ENCODE measurements at places on chromosomes 1 and 21.
A peak's percentile ranks its signal among the peaks of the same experiment; 100 is the strongest.

DNA sequence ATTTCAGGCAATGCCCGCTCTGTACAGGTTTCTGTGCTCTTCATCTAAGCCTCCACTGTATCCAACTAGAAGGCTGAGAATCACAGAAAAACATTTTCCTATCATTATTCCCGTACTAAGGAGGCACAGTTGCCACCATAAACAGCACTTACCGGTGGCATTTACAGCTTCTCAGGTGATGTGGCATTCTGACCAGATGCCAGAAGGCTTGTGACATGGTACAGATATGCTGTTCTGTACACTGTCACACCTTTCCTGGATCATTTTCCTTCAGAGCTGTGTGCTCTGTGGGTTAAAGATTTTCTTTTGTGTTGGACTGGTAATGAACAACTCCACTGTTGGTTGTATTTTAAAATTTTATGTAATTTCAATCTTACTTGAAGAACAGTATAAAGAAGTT lies 4.0 kb upstream of the UAP1 start:
- no peaks in the 10 kb centered on the region for H3K36me3 ChIP-seq
- no peaks in the 10 kb centered on the region for H3K27me3 ChIP-seq
- no peak overlapping the region for H3K4me3 ChIP-seq
- DNase-seq = no peak

DNA sequence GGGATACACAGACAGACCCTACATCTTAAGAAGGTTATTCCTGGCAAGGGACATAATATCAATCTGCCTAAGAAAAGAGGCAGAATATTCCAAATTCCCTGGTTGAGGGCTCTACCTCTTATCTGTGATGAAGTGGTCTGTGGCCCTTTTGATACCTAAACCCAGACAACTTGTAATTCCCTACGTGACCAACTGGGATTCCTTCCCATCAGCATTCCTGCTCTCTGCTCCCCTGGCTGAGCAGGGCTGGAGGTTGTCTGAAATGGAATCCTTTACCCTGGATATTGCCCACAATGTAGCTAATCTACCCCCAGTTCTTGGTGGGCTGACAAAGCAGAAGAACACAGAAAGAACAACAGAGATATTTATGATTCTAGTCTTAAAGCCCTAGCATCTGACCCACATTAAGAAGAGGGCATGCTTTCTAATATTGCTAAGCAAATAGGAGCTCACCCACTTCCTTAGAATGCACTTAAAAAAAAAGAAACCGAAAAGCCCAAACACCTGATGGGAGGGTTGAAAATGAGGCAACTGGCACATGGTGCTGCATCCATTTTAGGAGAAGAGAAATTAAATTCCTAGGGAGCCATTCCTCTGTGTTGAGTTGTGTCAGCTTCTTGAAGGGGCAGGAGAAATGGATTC lies 36.8 kb downstream of the GADD45A start:
- peaks cover 14% of the 10 kb centered on the region for H3K4me1 ChIP-seq
- H3K27me3 ChIP-seq = no peaks in the 10 kb centered on the region
- no peaks in the 10 kb centered on the region for H3K36me3 ChIP-seq
- DNase-seq = no peak
- no peak overlapping the region for H3K4me3 ChIP-seq

DNA sequence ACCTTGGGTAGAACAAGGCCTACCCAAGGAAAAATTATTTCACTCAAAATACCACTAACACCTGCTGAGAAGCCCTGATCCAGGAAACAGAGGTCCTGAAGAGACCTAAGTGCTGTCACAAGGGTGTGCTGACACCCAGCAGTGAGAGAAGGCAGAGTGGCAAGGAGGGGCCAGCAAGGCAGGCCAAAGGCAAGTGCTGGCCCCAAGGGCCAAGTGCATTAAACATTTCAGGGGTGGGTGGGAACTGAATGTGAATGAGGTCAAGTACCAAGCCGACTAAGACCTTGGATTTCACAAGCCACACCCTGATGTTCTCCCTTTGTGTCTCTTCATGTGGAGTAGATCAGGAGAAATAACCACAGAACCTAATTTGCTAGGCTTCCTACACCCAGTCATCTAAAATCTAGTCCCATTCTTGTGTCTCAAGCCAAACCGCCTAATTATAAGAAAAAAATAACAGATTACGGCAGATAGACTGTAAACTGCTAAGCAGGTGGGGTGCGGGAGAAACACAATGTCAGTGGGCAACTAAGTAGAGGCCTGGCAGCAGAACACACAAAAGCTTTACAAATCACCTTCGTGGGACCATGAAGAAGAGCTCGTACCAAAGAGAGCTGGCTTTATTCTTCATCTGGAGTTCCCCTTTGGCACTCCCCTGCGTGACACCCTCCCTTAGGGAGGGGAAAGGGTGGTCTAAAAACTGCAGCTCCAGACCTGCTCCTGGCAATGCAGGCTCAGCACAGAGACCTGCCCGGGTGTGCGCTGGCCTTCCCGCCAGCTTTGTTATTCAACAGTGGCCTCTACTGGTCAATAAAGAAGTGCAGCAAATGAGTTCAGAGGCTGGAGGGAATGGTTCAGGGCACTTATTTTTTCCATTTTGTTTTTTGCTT lies 8.7 kb downstream of the UBE2G2 start:
- peaks cover 9% of the 10 kb centered on the region for H3K4me1 ChIP-seq
- peak overlapping the region; percentile 66 for H3K27ac ChIP-seq
- peak; percentile 83 for DNase-seq
- no peaks in the 10 kb centered on the region for H3K36me3 ChIP-seq
- no peaks in the 10 kb centered on the region for H3K27me3 ChIP-seq

- no peaks in the 10 kb centered on the region for H3K36me3 ChIP-seq
- H3K27me3 ChIP-seq = no peaks in the 10 kb centered on the region
- H3K27ac ChIP-seq = no peak overlapping the region
- H3K4me3 ChIP-seq = no peak overlapping the region
- H3K4me1 ChIP-seq = no peaks in the 10 kb centered on the region
These were observed 130.8 kb downstream of the HMCN1 start for GRCh38 chr1:185864889-185865517.

GRCh38 chr1:147214842-147215539 lies 10.1 kb downstream of the FMO5 start:
- H3K27me3 ChIP-seq = no peaks in the 10 kb centered on the region
- H3K4me1 ChIP-seq = peaks cover 39% of the 10 kb centered on the region

DNA sequence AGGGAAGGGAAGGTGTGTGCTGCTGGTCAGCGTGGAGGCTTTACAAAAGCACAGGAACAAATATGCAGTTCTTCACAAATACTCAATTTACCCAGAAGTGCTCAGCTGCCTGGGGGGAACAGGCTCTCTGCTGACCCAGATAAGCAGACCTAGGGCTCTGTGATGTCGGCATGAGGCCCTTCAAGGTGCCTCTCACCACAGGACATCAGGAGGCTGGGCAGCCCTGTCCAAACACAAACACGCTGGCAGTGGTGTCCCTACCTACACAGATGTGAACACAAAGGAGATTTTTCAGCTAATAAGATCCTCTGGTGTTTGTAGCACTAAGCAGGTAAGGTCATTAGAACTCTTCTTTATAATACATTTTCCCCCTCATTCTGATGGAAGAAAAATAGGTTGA lies 243.0 kb upstream of the PROX1 start:
- H3K4me1 ChIP-seq = no peaks in the 10 kb centered on the region
- no peak overlapping the region for H3K4me3 ChIP-seq
- H3K27ac ChIP-seq = no peak overlapping the region

DNA sequence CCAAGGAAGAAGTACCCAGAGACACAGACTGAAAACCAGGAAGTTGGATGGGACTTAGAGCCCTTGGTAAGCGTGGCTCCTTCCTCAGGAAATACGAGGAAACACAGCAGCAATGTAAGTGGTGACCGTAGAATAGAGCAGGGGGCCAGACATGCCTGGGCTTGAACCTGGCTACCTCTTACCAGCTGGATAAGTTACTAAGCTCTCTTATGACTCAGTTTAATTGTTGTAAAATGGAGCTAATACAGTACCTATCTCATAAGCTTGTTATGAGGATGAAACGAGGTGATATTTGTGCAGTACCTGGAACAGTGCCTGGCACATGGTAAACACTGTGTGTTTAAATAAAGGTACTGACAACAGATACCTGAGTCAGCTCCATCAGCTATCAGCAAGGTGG lies 19.2 kb downstream of the EBNA1BP2 start:
- no peak overlapping the region for H3K4me3 ChIP-seq
- H3K36me3 ChIP-seq = no peaks in the 10 kb centered on the region
- no peaks in the 10 kb centered on the region for H3K27me3 ChIP-seq

DNA sequence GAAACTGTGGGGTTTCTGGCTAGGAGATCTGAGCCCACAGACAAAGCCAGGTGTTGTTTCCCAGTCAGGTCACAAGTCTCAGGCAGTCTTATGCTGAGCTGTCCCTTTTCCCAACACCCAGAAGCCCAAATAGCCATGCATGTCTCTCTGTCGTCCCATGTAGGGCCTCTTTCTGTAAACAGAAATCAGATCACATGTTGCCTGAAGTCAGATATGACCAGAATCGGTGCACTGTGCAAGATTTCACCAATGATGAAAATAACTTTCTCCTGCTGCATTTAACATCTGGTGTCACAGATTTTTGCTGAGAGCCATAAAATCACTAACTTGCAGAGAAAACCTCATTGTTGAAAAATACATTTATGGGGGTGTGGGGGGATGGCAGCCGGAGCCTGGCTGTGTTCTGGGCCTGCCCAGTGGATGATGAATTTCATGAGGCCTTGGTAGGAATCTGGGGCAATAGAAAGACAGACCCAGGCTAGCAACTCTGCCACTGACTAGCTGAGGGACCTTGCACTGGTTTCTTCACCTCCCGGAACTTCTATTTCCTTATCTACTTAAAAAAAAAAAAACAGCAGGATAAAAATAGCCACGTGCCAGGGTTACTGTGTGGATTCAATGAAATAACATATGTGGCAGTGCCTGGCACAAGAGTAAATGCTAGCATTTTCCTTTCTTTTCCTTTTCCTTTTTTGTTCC lies 158.8 kb upstream of the NFIA start:
- no peak overlapping the region for H3K4me3 ChIP-seq
- H3K27ac ChIP-seq = peak overlapping the region; percentile 90
- DNase-seq = peak; percentile 45

DNA sequence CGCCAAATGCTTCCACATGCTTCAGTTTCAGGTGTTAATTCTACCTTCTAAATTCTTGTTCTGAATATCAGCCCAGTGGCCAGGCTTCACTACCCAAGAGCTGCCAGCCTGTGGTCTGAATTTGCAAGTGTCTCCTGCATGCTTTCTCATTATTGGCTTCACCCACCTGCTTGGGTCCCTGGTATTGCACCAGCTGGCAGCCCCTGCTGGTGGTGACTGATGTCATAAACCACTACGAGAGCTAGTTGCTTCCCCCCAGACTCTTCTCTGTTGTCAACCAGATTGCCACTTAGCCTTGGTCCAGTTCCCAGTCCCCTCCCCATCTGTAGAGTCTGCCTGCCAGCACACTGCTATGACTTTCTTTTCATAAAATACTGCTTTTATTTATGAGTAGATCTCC lies 197.7 kb upstream of the DUSP10 start:
- no peak for DNase-seq
- no peaks in the 10 kb centered on the region for H3K27me3 ChIP-seq
- no peaks in the 10 kb centered on the region for H3K36me3 ChIP-seq
- H3K27ac ChIP-seq = no peak overlapping the region
- no peaks in the 10 kb centered on the region for H3K4me1 ChIP-seq

GRCh38 chr21:32860399-32860798 lies 88.8 kb upstream of the PAXBP1 start:
- DNase-seq = no peak
- H3K36me3 ChIP-seq = no peaks in the 10 kb centered on the region
- no peaks in the 10 kb centered on the region for H3K4me1 ChIP-seq
- peaks cover 21% of the 10 kb centered on the region for H3K27me3 ChIP-seq
- H3K4me3 ChIP-seq = no peak overlapping the region
- H3K27ac ChIP-seq = no peak overlapping the region

- H3K36me3 ChIP-seq = no peaks in the 10 kb centered on the region
- no peak overlapping the region for H3K27ac ChIP-seq
- H3K4me1 ChIP-seq = peaks cover 38% of the 10 kb centered on the region
- no peaks in the 10 kb centered on the region for H3K27me3 ChIP-seq
- H3K4me3 ChIP-seq = no peak overlapping the region
These were observed 17.4 kb downstream of the TMCC2 start for GRCh38 chr1:205245096-205245495.

- H3K36me3 ChIP-seq = no peaks in the 10 kb centered on the region
- H3K27me3 ChIP-seq = no peaks in the 10 kb centered on the region
- DNase-seq = peak; percentile 51
- peaks cover 12% of the 10 kb centered on the region for H3K4me1 ChIP-seq
- no peak overlapping the region for H3K4me3 ChIP-seq
These were observed 164.6 kb downstream of the DNM3 start for GRCh38 chr1:172005856-172006255.

- no peak overlapping the region for H3K4me3 ChIP-seq
- no peaks in the 10 kb centered on the region for H3K36me3 ChIP-seq
- no peaks in the 10 kb centered on the region for H3K4me1 ChIP-seq
These were observed 148.4 kb downstream of the GPATCH2 start for GRCh38 chr1:217482356-217483102.

GRCh38 chr1:117680316-117681002 lies 74.6 kb downstream of the TENT5C start:
- no peaks in the 10 kb centered on the region for H3K27me3 ChIP-seq
- H3K4me3 ChIP-seq = no peak overlapping the region
- no peak overlapping the region for H3K27ac ChIP-seq
- H3K4me1 ChIP-seq = no peaks in the 10 kb centered on the region
- no peak for DNase-seq

All from hepatocyte (in vitro differentiated cells).